ENCODE measurements at places on chromosomes 3 and 15. TPM values are rescaled to one million over a fixed set of nuclear protein-coding genes. Genes with fewer than 3 reads are reported as not detected.

SERPINI2 gene
- total RNA-seq, result not detected

EBLN2 gene
- 11.2 TPM for total RNA-seq

CD276 gene
- 23.2 TPM for total RNA-seq

ARRDC4 gene
- total RNA-seq, result 50.6 TPM

PARP9 gene
- 30.9 TPM for total RNA-seq

OIP5 gene
- total RNA-seq, result not detected

ADAMTS7 gene
- 7.8 TPM for total RNA-seq

CHDH gene
- total RNA-seq, result 0.63 TPM

ADIPOQ gene
- 321 TPM for total RNA-seq

GABRB3 gene
- total RNA-seq, result 0.72 TPM

ADGRG7 gene
- not detected for total RNA-seq

ABHD6 gene
- total RNA-seq, result 21.8 TPM

WDR73 gene
- total RNA-seq, result 13.7 TPM

GANC gene
- total RNA-seq, result 18.3 TPM

RNU5B-1 gene
- total RNA-seq, result not detected

TMCC1 gene
- 16.2 TPM for total RNA-seq

GLDN gene
- 25.1 TPM for total RNA-seq

SLC24A5 gene
- not detected for total RNA-seq

PODXL2 gene
- total RNA-seq, result 3.4 TPM

CELSR3 gene
- total RNA-seq, result 0.48 TPM

IGDCC3 gene
- total RNA-seq, result not detected

RHCG gene
- not detected for total RNA-seq

ADCY5 gene
- total RNA-seq, result 14.0 TPM

ZNF662 gene
- total RNA-seq, result 4.8 TPM

ATP13A4 gene
- not detected for total RNA-seq

GOLGA6D gene
- not detected for total RNA-seq

PRR23A gene
- total RNA-seq, result not detected

SLC28A2 gene
- total RNA-seq, result not detected

SAMMSON gene
- not detected for total RNA-seq

CCDC54 gene
- total RNA-seq, result not detected

CELF6 gene
- 4.9 TPM for total RNA-seq

SPINK8 gene
- total RNA-seq, result not detected

MAPK6 gene
- total RNA-seq, result 36.8 TPM

LSAMP gene
- 19.7 TPM for total RNA-seq

CCR3 gene
- not detected for total RNA-seq

UBA7 gene
- total RNA-seq, result 42.0 TPM

FETUB gene
- not detected for total RNA-seq

ECE2 gene
- total RNA-seq, result not detected

CKMT1B gene
- total RNA-seq, result 3.0 TPM

CAND2 gene
- 2.2 TPM for total RNA-seq

CFAP161 gene
- 0.48 TPM for total RNA-seq

ARPIN gene
- 12.3 TPM for total RNA-seq

TRAK1 gene
- 37.1 TPM for total RNA-seq

BFSP2 gene
- not detected for total RNA-seq
